ENCODE measurements at places on chromosomes 11 and 22.
A peak's percentile ranks its signal among the peaks of the same experiment; 100 is the strongest.

DNA sequence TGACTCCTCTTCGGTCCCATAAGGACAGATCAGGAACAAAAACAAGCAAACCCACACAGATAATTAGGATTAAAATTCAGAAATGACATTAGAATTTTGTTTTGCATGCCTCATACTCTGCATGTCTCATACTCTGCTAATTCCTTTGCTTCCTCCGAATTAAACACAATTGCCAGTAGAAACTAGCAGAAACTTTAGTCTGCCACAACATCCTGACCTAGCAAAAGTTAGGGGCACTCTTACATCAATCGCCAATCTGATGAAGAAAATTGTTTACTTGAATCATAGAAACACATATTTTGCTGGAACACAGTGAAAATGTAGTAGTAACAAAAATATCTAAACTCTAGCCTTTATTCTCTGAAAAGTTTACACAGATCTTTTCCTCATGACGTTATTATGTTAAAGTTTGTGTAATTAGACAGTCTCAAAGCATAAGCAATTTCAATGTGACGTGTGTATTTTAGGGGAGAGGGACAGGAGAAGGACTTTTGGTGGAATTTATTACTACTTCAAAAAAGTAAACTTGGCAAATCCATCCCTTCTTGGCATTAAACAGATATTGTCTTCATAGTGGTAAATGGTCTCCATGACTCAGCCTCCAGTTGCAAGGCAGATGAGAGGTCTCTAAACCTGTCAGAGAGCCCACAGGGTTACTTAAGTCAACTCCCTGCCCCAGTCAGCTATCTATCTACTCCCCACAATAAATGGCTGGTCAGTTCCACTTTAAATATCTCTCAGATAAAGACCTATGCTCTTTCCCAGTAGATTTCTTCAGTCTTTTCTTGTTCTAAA lies 249.8 kb upstream of the UBASH3B start:
- no peak for DNase-seq

DNA sequence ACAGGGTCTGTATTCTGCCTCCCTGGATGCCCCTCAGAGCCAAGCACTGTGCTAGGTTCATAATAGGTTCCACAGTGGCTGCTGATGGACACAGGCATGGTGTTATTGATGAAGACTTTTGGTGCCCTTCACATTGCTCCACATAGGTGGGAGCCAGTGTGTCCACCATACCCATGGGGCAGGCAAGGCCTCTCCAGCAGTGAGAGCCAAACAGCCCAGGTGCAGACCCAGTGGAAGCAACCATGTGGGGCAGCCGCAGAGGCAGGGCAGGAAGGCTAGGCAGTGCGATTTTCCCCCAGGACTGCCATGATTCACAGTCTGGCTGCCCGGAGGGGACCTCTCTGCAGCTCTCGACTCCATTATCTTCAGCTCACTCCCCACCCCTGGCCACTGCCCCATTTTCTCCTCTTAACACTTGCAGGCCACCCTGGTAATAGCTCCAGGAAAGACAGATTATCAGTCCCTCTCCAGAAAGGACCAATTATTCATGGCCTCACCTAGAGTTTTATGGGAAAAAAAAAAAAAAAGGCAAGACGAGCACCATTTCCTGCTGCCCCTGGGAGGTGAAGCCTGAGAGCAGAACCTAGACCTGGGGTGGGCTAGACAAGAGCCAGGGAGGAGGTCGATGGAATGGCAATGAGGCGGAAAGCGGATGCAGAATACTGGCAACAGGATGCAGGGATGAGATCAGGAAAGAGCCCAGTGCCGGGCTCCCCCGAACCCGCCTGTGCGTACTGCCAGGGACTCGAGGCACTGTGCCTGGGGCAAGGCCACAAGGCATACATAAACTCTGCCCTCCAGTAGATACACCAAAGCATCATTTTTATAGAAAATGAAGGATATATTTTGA lies 343.0 kb upstream of the NCAM1 start:
- DNase-seq, result no peak

DNA sequence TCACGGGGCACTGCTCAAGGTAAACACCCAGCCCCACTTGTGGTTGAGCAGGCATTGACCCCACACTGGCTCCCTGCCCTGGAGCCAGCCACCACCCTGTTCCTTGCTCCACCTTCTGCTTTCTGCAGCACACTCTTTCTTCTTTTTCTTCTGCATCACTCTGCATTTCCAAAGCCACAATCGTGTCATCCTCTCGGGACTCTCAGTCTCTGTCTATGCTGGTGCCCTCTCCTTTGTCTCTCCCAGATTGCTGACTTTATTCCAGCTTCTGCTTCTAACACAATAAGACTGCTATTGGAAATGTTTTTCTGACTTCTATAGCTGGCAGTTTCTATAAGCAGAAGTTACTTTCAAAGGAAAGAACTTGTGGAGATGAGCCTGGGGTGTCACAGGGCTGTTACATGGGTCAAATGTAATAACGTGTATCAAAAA lies 14.4 kb downstream of the GRAP2 start:
- no peak for DNase-seq

DNA sequence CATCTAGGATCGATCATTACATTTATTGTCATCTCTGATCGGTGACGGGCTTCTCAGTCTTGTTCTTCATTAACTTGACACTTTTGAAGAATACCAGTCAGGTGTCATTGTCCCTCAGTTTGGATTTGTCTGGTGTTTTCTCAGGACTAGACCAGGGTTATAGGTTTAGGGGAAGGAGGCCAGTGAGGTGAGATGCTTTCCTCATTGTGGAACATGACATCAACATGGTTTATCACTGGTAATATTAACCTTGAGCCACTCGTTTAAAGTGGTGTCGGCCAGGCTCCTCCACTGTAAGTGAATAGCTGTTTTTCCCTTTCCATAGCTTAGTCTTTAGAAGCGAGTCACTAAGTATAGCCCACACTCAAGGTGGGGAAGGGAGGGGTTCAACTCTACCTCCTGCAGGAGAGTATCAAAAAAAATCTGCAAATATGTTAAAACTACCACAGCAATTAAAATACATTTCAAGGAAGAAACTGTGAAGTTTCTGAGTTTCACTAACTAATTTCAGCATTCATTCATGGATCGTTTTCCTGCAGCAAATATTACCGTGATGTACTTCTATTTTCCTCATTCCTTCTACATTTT lies 42.0 kb downstream of the KCNQ1OT1 start:
- no peak for DNase-seq

DNA sequence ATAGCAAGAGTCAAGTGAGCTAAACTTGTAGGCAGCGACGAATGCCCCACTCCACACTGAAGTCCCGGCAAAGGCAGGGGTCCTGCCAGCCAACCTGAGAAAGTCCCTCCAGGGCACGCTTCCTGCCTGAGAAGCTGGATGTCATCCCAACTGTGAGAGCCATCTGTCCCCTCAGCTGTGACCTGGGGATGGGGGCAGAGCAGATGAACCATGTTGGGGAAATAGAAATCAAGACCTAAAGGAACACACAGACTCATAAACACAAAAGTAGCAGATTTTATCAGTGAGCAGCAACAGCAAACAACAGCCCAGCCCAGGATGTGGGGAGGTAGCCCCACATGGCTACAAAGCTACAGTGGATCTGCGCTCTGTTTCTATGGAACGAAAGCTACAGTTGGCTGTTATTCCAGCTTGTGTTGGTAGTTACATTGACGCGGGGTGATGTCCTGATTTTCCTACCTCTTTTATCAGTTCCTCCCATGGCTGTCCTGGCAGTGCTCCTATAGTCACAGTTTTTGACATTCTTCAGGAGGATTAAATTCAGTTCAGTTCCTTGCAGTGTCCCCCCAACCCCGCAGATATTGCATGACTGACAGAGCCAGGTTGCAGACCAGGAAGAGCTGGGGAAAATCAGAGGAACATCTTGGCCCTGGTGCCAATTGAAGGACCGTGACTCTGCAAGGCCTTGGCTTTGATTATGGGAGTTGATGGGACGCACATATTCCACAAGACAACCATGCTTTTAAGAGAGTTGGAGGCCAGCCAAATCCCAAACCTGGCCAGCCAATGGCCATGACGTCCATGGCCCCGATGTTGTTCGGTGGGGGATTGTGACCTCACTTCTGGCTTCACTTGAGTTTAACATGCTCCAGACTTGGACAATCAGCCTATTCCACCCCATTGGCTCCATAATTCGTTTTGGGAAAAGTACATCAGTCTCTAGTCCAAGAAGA lies 14.6 kb downstream of the MRGPRD start:
- no peak for DNase-seq

GRCh38 chr22:50702261-50702671 lies 29.6 kb downstream of the SHANK3 start:
- DNase-seq, result no peak

DNA sequence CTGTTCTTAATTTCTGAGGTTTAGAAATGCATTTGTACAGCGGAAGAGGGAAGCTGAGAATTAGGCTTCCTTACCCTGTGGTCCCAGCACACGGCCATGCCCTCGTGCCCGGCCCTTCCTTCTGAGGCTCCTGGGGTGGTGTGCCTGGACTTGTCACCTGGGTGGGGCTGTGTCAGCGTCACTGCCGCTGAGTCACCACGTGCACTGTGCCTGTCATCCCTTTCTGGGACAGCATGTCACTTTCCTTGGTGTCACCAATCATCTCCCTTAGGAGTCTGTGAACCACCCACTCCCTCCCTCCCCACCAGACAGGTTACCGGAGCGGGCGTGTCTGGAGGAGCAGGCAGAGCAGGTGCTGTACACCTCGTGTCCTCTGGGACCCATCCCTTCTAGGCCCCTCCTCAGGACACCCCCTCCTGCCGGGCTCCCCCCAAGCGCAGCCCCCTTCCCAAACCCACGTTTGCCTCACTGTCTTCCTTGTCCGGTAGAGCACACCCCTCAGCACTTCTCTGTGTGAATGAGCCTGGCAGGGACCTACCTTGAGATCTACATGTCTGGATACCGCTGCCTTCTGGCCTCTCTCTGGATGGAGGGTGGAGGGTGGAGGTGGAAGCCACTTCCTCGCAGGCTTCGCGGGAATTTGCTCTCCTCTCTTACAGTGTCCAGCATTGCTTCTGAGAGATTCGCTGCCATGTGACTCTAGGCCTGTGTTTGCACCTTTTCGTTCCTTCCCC lies 367.6 kb downstream of the TBC1D22A start:
- no peak for DNase-seq

- DNase-seq, result no peak
Measured at GRCh38 chr11:86067009-86067850, 1.7 kb downstream of the PICALM start.

- DNase-seq, result no peak
Measured at GRCh38 chr22:37533995-37534394, 14.8 kb upstream of the CARD10 start.

DNA sequence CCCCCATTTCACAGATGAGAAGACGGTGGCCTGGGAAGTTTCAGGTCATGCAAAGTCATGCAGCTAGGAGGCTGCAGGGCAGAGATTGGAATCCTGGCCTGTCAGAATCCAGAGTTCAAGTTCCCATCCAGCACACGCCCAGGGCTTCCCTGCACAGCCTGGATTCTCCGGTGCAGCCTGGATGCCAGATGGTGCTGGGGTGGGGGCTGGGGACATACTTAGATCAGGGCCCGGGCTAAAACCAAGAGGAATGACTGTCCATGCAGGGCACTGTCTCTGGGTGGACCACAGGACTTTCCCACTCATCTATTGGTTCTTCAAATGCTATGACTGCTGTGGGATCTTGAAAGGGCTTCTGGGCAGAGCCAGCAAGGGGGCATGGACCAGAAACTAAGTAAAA lies 24.6 kb downstream of the LMO1 start:
- DNase-seq, result no peak

DNA sequence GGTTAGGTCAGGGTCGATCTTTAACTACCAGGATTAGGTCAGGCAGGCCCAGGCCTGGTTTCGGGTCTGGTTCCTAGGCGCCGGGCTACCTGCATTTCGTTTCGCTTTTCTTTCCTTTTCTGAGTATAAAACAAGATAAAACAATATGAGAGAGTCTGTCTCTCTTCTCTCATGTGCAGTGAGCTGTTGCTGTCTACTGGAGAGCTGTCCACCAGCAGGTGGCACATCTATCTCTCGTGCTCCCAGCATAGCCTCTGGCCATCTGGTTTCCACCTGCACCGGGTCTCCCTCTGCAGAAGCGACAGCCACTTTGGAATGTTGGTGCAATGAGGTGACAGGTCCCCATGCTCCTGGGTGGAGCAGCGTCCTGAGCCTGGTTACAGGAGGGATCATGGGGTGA lies 27.6 kb downstream of the RIBC2 start:
- DNase-seq, result no peak

DNA sequence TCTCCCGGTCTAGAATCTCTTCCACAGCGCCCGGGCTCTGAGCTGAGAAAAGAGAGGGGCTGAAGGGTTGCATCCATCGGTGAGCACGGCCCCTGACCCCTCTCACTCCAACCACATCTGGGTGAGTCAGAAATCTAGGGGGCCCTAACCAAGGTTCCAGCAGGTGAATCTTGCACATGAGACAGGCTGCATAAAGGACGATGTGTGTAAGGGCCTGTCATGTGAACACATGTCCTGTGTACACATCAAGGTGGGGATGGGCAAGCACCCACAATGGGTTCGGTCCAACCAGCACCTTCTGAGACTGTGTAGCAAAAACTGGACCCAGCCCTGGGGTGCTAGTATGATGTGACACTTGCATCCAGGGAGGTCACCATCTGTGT lies 1.2 kb downstream of the BET1L start:
- no peak for DNase-seq

DNA sequence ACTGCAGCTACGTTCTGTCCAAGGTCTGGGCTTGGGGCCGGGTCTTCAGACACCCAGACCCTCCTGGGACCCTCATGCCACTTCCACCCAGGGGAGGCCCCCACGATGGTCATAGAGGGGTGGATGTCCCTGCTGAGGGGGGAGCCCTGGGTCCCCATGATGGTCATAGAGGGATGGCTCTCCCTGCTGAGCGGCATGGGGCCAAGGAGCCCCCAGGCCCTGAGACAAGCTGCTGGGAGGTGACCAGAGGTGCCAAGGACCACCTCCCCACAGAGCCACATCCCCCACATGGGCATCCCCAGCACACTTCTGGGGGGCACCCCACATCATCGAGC lies 7.2 kb downstream of the MUC5B start:
- DNase-seq, result no peak

GRCh38 chr11:8099291-8099899 lies 18.4 kb downstream of the TUB start:
- DNase-seq, result peak; percentile 58

DNA sequence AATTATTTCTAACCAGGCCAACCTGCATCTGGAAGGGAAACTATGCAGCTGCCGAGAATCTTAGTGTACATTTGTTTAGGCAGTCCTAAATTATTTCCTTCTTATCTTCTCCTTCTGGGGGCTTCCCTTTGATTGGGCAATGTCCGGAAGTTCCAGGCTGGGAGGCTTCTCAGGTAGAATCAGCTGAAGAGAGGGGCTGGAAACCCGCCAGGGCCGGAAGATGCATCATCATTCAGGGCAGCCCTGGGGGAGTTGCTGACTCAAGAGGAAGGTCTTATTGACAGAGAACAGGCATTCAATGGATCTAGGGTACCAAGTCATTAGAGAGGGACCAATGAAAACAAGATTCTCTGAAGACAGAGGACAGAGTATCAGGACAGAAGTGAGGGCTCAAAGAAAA lies 150.7 kb downstream of the BLID start:
- no peak for DNase-seq
